ENCODE measurements at places on chromosomes 1 and 21.

- DNase-seq, result no peak
Observed at GRCh38 chr1:76669131-76669530, 198.1 kb upstream of the ST6GALNAC5 start.

DNA sequence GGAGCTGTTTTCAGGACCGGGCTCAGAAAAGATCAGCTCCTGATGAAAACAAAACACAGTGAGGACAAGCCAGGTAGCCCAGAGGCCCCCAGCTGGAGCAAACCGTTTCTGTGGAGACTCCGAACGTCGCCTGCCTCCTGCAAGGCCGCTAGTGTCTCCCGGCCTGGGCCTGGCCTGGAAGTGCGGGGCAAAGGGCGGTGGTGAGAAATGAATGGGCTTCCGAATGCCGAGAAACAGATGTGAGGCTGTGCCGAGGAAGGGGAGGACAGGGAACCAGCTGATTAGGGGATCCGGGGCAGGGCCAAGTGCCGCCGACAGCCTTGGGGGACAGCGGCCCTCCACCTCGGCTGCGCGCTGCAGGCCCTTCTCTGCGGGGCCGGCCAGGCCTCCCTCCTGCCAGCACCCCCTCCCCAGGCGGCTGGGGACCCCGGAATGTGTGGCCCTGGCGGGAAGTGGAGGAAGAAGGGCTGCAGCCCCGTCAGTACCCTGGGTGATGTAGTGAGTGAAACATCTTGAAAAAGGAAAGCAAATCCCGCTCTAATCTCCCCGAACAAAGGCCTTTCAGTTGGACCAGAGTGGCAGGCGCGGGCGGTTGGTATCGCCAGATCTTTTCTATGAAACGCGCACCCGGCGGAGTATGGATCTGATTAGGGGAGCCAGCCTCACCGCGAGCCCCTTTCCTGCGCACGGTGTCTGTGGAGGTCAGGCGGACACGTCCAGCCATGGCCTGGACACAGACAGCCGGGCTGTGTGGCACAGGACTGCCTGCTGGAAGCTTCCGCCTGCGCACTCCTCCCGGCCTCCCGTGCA is 52.6 kb downstream of the PRDM16 start:
- DNase-seq, result no peak

DNA sequence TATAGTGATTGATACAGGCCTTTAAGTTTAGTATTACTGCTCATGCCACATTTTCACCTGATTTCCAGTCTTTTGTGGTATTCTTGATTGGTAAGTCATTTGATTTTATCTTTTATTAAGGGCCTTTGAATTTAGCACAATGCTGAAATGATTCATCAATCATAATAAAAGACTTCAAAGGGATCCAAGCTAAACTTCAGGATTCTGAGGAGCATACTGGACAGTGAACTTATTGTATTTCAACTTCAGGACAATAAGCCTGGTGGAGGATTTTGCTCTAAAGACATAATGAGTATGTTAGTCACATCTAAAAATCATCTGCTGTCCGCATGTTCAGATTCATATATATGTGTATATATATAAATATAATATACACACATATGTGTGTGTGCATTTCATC is 233.3 kb downstream of the SETD4 start:
- no peak for DNase-seq

- no peak for DNase-seq
Observed at GRCh38 chr1:16248603-16249516, 11.9 kb upstream of the CPLANE2 start.

DNA sequence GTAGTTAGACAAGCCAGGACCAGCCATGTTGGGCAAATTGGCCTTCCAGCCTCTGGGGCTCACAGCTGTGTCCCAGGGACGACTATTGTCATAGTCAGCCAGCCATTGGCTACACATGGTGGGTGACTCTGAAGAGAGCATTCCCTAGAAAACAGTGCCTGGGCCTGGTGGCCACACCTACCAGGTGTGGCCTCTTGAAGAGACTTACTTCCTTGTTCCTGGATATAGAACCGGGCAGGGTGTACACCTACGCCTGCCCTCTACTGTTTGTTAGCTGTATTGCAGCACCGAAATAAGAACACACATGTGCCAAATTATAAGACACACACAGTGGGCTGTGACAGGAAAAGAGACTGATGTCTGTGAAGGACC is 134.6 kb upstream of the ARHGEF16 start:
- DNase-seq, result peak; percentile 49

DNA sequence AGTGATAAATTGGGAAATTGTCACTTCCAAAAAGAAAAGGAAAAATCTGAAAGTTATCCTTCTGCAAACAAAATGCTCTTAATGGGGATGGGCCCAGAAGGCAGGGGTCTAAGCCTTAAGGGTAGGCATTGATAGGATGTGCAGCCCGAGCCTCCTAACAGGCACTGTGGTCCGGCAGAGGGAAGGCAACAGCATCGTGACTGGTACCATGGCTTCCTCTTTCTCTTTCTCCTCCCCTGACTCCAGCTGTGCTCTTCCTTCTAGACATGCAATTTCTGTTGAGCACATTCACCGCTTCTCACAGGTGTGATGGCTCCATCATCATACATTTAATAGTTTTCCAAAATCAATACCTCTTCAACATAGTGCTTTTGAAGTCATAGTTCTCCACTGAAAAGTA is 91.5 kb downstream of the SELENOF start:
- no peak for DNase-seq
